Right kidney (tissue), 9 donors: ENCODE measurements at places on chromosomes 4 and X.

GRCh38 chr4:8266508-8266907, 3.0 kb upstream of the HTRA3 start:
- DNase-seq, result no peak

DNA sequence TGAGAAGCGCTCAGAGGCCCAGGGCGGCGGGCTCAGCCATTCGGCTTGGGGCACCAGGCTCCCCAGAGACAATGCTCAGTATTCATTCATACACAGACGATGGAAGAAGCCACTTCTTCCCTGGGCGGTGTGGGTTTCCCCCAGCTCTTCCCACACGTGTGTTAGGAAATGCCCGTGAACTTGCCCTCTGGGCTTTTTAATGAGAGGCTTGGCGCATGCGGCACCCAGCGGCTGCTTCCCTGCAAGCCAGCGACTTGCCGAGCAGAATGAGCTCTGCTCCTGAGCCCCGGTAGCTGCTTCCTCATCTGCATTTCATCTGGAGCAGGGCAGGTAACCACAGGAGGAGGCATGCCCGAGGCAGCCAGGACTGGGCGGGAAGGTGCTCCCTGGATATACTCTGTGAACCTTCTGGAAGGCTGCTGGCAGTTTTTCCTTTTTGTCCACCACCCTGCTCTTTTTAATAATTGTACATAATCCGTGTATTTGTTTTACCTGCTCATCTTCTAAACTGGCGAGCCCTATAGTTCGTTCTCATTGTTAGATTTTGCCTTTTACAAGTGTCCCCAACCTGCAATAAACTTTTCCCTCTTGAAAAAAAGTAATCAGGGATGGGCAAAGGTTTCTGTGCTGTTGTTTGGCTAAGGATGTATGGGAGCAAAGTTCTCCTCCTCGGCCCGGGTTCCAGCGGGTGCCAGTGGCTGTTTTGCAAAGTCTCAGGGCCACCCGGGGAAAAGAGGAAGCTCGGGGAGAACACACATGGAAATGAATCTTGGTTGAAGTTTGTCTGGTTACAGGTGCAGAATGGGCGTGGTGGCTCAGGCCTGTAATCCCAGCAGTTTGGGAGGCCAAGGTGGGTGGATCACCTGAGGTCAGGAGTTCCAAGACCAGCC, 178.8 kb downstream of the DCLK2 start:
- DNase-seq, result no peak

GRCh38 chr4:141081921-141082395, 51.3 kb downstream of the RNF150 start:
- DNase-seq, result no peak

GRCh38 chr4:75830906-75831305, 71.3 kb downstream of the PPEF2 start:
- DNase-seq, result no peak

DNA sequence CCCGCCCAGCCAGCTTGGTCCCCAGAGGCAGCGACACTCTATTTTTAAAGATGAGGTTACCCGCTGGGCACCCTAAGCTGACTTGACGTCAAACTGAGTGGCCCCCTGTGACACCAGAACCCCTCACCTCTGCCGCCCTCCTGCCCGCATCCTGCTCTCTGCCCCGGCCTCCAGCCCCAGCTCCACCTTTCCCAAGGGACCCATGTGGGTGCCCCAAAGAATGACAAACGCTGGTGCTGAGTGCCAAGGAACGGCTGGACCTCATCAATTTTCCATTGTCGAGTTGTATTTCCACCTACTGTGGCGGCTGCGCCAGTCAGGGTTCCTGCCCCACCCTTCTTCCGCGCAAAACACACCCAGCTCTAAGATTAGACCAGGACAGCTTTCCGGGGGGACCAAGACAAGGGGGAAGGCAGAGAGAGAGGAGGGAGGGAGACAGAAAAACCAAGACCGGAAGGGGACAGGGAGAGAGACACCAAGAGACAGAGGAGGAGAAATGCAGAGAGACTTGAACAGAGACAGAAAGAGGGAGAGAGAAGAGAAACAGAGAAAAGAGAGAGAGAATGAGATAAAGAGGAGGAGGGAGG, 2.0 kb downstream of the PRKX start:
- no peak for DNase-seq

- no peak for DNase-seq
Observed at GRCh38 chr4:171602638-171603355, 210.4 kb upstream of the GALNTL6 start.

GRCh38 chr4:40736910-40737309, 12.8 kb upstream of the NSUN7 start:
- no peak for DNase-seq

DNA sequence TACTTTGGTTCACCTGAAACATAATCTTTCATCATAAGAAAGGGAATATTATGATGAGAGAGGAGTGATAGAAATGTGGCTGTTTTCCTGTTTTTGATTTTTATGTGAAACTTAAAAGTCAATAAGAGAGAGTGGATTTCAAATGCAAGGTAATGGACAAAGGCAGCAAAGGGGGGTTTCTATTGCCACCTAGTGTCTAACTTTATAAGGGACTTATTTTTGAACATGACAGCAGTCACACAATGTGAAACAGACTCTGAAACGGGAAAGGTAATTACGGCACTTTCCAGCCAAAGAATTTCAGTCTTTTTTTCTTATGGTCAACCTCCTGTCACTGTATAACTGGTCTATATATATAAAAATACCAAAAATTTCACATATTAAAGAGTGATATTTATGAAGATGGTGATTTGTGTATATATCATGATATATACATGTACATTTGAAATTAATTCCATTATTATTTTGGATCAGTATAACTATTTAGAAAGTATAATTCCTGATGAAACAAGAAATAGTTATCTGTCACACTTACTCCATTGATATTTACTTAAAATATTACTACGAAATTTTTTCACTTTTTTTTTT, 127.1 kb downstream of the FBXO8 start:
- no peak for DNase-seq

GRCh38 chr4:6988016-6988715, 55.0 kb upstream of the TADA2B start:
- DNase-seq, result no peak

- DNase-seq, result no peak
Observed at GRCh38 chrX:79065696-79066095, 78.8 kb upstream of the GPR174 start.

- no peak for DNase-seq
Observed at GRCh38 chr4:8028884-8029568, 89.4 kb upstream of the AFAP1 start.

- no peak for DNase-seq
Observed at GRCh38 chr4:122744229-122744628, 11.7 kb downstream of the BBS12 start.

- DNase-seq, result peak; percentile 22
Observed at GRCh38 chr4:184329659-184330400, 112.2 kb upstream of the ENPP6 start.

DNA sequence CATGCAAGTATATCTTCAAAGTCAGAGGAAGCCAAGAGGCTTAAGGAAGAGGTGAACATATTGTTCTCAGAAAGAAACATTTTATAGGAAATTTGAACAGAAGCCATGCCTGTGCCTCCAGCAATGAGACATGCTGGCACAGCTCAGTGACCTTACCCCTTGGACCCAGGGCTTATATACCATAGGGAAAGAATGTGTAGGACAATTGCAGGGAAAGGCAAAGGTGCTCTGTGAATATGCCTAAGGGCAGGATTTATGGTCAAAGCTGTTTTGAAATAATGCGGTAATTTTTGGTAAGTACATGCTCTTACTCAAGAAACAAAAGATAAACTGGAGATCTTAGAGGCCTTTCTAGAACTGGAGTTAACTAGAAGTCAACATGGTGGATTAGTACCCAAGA, 568.8 kb downstream of the GRID2 start:
- DNase-seq, result no peak

GRCh38 chr4:125390126-125390525, 75.4 kb downstream of the FAT4 start:
- no peak for DNase-seq

- DNase-seq, result no peak
Observed at GRCh38 chr4:24991015-24991414, 39.7 kb downstream of the LGI2 start.

DNA sequence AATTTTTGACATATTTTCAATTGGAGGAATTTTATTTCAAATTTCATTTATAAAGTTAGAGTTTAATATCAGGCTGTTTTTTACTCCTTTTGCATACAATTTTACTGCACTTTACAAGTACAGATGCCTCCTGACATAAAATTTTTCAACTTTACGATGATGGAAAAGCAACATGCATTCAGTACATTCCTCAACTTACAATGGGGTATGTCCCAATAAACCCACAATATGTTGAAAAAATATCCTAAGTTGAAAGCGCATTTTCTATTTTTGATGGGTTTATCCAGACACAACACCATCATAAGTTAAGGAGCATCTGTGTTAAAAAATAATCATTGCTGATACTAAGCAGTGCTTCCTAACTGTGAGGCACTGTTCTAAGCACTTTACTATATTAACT, 4.3 kb downstream of the KLHL5 start:
- no peak for DNase-seq
